ENCODE measurements at places on chromosomes 11 and 22.

GRCh38 chr11:111778047-111778558 is 11.9 kb upstream of the PPP2R1B start:
- DNase-seq: no peak

GRCh38 chr11:86138958-86139357 is 70.1 kb upstream of the PICALM start:
- no peak for DNase-seq

DNA sequence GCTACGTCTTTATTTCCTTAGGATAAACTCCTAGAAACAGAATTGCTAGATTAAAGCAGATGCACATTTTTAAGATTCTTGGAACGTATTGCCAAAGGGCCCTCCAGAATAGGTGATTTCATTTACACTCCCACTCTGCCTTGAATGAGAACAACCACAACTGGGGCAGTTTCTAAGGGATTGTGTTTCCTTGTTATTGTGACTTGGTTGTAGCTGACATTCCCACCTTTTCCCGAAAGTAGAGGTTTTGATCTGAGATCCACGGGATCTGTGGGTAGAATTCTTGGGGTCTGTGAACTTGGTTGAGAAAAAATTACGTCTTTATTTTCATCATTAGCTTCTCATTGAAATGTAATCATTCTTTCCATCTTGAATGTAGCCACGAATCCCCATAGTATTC is 21.5 kb downstream of the LRRC32 start:
- no peak for DNase-seq

DNA sequence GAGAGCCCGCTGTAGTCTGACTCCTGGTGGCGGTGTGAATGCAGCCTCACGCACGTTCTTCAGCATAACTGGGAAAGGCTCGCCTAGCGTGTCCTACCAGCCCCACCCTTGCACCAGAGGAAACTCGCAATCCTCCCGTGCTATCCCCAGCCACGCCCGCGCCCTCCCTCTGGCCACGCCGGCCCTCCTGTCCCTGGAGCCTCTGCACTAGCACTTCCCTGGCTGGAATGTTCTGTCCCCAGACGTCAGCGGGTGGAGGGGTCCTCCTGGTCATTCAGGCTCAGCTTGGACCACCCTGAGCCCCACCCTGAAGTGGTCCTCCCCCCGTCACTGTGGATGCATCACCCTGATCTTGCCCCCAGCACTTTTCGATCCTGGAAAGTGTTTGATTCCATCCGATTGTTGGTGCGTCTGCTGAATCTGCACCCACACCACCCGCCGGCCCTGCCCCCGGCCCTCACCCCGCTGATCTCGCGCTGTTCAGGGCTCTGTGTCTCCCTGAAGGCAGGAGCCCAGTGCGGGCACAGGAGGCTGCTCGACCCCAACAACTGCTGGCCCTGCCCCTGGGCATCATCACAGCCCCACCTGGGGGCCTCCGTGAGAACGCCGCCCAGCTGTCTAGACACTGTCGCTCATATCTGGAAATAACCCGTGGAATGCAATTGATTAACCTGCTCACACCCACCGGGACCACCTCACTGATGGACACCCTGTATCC is 437.0 kb downstream of the TBC1D22A start:
- peak; percentile 17 for DNase-seq

- DNase-seq: no peak
Measured at GRCh38 chr11:127653076-127653475, 652.5 kb upstream of the KIRREL3 start.

GRCh38 chr11:11177156-11177808 is 175.8 kb downstream of the CSNK2A3 start:
- no peak for DNase-seq

DNA sequence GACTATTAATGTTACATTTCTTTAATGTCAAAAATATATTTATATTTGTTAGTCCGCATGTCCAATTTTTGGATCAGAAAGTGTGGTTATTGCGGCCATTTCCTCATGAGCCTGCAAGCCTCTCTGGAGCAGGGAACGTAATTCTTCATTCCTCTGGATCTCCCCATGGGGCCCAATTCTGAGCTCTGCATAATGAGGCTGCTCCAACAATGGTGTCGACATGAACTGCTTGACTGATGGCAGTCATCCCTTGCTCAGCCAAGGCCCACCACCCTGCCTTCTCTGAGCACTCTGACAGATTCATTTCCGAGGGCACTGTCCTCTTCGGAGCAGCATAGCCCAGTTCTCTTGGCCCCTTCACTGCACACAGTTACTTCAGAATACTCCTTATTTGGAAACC is 3.1 kb upstream of the HEPACAM start:
- DNase-seq: no peak

GRCh38 chr22:35313311-35314121 is 13.8 kb downstream of the TOM1 start:
- no peak for DNase-seq

DNA sequence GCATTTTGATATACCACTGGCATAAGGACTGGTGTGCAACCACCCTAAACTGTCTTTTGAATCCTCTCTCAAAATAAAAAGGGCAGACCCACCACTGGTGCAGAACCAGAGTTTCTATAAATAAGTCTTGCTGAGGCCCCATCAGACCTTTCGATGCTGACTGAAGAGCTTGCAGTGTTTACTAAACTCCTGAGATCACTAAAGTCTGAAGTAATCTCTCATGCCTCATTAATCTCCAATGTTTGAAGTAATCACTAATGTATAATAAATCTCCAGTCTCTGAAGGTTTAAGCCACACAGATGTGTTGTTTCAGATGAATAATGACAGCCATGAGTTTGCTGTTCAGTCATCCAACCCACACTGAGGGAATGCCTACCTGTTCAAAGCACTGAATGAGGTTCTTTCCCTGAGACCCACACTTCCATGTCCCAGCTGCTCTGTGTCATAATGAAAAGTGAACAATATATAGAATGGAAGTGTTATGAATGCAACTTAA is 50.6 kb upstream of the DEUP1 start:
- no peak for DNase-seq

DNA sequence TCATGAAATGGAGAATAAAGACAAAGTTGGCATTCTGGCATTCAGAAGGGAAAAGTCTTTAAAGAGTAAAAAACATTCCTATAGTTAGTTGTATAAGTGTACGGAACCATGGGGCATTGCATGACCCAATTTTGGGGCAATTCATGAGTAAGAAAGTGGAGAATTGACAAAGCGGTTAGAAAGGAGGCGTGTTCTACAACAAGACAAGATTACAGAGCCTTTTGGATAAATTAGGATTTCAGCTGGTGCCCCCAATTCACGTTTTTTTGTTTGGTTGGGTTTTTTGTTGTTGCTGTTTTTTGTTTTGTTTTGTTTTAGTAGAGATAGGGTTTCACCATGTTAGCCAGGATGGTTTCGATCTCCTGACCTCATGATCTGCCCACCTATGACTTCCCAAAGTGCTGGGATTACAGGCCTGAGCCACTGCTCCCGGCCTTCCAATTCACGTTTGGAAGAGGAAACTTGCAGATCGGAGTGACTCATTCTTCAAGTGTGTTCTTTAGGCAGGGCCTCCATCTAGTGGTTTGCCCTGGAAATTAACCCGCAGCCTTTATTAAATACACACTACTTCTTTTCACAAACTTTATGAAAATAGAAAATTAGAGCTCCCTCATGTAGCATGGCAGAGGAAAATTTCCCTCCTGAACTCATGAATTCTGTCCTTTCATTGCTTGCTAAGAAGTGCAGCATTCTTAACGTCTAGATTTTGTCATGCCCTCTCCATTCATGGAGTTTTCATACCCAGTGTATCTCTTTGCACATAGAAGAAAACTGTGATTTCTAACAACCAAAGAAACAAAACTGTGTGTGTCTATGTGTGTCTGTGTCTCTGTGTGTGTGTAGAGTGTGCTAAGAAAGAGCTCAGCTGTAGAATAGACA is 118.1 kb downstream of the BBOX1 start:
- peak; percentile 43 for DNase-seq

- DNase-seq: peak; percentile 45
Measured at GRCh38 chr11:46307785-46308341, 30.4 kb downstream of the CREB3L1 start.

- peak; percentile 80 for DNase-seq
Measured at GRCh38 chr11:66956689-66957290, 1.4 kb downstream of the PC start.

DNA sequence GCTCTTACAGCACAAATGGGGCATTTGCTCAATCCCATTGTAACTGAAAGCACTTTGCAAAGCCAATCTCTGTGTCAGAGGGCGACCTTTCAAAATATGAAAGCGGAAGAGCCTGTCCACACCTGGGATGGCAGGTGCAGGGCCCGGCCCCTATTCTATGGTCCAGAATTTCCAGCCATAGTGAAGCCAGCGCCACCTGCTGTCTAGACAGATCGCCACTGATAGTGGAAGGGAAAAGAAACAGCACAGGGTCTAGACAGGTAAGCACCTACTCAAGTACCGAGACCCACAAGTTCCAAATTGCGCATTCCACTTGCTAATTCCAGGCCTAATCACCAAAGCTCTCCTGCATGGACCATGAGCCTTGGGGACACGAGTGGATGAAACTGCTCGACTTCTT is 141.4 kb downstream of the NTM start:
- DNase-seq: peak; percentile 70

GRCh38 chr11:57903441-57904123 is 120.1 kb upstream of the OR9Q1 start:
- DNase-seq: peak; percentile 74

- DNase-seq: no peak
Measured at GRCh38 chr11:106614262-106614661, 404.0 kb downstream of the GUCY1A2 start.

DNA sequence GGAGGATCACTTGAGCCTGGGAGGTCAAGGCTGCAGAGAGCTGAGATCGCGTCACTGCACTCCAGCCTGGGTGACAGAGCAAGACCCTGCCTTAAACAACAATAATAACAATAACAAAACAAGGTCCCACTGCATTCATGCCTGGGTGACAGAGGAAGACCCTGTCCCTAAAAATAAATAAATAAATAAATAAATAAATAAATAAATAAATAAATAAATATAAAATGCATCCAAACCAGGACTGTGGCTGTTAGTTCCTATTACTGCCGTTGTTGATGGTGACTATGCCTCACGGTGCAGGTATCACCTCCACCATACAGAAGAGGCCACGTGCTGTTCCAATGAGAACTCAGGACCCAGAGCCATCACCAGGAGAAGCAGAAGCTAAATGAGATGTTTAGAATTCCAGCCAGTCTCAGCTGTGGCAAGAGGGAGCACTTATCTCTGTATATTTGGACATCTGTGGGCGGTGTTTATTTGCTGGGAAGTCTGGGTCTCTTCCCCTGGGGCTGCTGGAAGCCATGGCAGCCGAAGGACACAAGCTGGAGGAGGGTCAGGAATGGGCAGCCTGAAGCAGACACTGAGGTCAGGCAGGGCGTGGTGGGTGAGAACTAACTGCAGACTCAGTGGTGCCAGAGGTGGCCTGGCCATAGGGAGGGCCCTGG is 21.6 kb downstream of the C11orf86 start:
- DNase-seq: peak; percentile 55

- DNase-seq: no peak
Measured at GRCh38 chr11:13713982-13714381, 45.5 kb downstream of the FAR1 start.

- no peak for DNase-seq
Measured at GRCh38 chr22:31652911-31653684, 8.9 kb downstream of the PISD start.

- DNase-seq: no peak
Measured at GRCh38 chr11:134513585-134514120, 101.6 kb upstream of the B3GAT1 start.

- DNase-seq: no peak
Measured at GRCh38 chr11:57303280-57303989, 21.3 kb downstream of the TNKS1BP1 start.

DNA sequence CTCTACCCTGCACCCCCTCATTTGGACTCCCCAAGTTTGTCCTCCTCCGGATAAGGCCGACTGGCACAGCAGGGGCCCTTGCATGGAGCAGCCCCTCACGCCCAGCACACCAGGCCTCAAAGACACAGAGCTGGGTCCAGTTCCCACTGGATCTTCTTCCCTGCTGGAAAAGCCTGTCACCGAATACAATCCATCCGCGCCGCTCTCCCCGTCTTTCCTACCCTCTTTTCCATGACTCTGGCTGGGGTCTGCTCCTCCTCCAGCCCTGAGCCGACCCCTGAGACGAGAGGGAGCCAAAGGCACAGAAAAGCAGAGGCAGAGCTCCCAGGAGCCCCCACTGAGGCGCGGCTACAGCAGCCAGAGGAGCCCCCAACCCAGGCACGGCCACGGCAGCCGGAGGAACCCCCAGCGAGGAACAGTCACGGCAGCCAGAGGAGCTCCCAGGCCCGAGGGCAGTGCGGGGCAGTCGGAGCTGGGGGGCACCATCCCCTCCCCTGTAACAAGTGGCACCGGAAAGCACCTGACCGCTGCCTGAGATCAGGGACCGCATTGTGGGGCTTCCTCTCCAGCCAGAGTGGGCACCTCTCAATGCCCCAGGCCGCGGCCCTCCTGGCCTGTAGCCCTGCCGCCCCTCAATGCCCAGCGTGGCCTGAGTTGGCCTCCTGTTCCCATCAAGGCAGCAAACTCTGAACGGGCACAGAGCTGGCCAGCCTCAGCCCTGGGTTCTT is 12.0 kb downstream of the ALG12 start:
- DNase-seq: no peak

DNA sequence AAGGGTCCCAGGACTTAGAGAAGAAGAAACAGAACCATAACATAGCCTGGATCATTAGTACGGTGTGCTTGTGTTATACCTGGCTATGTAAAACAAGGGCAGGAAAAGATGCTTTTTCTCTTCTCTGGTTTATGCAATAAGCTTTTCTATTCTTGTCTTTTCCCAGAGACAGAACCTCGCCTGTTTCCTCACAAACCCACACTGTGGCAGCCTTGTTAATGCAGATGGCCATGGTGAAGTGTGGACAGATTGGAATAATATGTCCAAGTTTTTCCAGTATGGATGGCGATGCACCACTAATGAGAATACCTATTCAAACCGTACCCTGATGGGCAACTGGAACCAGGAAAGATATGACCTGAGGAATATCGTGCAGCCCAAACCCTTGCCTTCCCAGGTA is 2.9 kb downstream of the CFAP68 start:
- no peak for DNase-seq

GRCh38 chr22:36330655-36331305 is 57.0 kb downstream of the MYH9 start:
- DNase-seq: peak; percentile 74

- no peak for DNase-seq
Measured at GRCh38 chr11:108870373-108871020, 205.6 kb downstream of the DDX10 start.

DNA sequence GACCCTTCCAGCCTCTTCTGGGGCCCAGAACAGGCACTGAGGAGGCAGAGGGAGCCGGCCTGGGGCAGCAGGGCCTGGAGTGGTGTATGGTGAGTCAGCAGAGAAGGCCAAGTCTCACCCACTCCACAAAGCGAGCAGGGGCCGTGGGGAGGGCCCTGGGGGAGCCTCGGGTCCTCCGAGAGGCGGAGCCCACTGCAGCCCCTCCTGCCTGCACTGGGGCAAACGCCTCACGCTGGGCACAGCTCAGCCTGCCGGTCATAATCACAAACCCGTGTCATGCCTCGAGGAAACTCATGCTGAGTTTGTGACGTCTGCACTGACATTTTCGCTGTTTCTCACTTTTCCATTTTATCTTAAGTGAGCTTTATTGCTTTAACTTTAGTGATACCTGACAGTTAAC is 38.4 kb downstream of the TOLLIP start:
- peak; percentile 43 for DNase-seq

- DNase-seq: no peak
Measured at GRCh38 chr11:10641912-10642697, 51.5 kb downstream of the IRAG1 start.

- peak; percentile 78 for DNase-seq
Measured at GRCh38 chr11:75233754-75234172, 6.8 kb upstream of the TPBGL start.

Measured in ELF-1 (cell line).